ENCODE measurements at places on chromosomes 1 and 21.

GRCh38 chr21:31190516-31190915 lies 152.2 kb upstream of the KRTAP19-8 start:
- no peak for DNase-seq

- peak; percentile 6 for DNase-seq
Observed at GRCh38 chr1:75338616-75339483, 204.7 kb downstream of the LHX8 start.

DNA sequence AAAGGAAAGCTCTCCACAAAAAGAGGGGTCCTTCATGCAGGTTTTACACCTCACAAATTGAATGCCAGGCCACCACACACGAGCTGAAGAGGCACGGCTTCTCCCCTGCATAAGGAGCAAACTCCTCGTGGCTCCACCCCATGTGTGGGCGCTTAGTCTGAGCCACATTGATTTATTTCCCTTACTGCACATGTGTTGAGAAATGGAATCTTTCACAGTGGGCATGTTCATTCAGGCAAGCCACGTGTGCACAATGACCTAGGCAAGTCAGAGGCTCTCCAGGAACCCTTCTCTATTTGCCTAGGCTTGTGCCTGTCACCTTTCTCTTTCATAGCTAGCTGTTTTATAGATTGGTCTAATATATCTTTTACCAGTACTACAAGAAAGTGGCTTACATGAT lies 120.5 kb downstream of the LTN1 start:
- DNase-seq: no peak

GRCh38 chr1:44661781-44662682 lies 12.2 kb downstream of the TMEM53 start:
- DNase-seq: no peak

DNA sequence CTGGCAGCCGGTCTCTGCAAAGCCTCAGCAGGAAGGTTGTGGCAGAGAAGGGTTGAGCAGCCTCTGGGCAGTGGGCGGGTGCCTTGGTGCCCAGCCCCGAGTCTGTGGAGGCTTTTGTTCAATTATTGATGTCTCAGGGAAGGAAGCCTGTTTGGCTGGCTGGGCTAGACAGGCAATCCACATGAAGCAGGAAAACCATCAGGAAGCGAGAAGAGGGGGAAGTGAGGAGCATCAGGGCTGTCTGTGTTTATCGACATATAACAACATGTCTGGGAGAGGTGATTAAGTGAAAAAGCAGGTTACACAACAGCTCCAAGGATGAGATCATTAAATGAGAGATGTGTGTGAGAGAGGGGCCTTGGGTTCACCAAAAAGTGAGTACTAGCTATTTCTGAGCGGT lies 105.4 kb downstream of the UBE2U start:
- DNase-seq: peak; percentile 15

GRCh38 chr1:156797212-156797871 lies 19.3 kb downstream of the SH2D2A start:
- peak; percentile 75 for DNase-seq

- DNase-seq: no peak
Observed at GRCh38 chr1:171515299-171515698, 30.0 kb downstream of the PRRC2C start.

GRCh38 chr1:2534687-2535441 lies 4.8 kb upstream of the HES5 start:
- DNase-seq: no peak

- DNase-seq: no peak
Observed at GRCh38 chr1:163922743-163923201, 601.0 kb downstream of the NUF2 start.

DNA sequence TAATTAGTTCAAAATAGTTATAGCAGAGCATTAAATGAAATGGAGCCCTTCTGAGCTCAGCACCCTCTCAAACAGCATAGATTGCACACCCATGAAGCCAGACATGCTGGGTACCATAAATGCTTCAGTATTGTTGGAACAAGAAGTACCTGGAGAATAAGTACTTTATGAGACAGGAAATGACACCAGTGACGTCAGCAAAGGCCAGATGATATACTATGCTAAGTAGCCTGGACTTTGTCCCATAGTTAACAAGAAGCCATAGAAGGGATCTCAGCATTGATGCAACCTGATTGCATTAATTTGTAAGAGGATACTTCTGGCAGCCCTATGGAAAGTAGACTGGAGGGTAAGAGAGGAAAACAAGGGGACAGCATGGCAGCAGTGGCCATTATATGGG lies 16.3 kb upstream of the GADD45A start:
- DNase-seq: no peak

- no peak for DNase-seq
Observed at GRCh38 chr1:12088607-12089006, 25.5 kb downstream of the TNFRSF8 start.

DNA sequence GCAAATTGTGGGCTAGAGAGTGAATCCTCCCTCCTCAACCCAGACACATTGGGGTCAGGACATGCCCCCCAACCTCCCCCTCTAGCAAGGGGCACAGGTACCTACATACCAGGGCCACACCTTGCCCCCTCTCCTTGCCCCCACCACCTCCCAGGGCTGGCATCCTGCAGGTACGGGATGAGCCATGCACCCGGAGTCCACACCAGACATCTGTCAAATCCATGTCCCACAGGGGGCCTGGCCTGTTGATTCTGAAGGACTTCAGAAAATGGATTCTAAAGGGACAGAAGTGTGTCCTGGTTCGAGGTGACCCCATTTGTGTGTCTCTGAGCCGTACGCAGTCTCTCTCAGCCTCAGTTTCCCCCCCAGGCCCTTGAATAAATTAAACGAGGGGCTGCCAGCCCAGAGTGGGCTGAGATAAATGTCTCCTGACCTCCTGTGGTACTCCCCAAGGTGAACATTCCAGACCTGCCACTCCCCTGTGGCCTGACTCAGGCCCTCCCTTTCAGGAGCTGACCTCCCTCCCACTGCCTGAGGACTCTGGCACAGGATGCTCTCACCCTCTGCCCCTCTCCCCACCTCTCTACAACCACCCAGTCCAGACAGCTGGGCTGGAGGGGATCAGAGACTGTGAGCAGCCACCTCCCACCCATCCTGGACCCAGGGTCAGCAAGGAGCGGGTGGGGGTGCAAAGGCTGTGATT lies 94.5 kb downstream of the EPHB2 start:
- DNase-seq: no peak

- DNase-seq: peak; percentile 75
Observed at GRCh38 chr1:32335790-32336590, at the start of gene MARCKSL1. MARCKSL1 (minus strand) TSS chr1:32336233; CDS start chr1:32336033, 200 bp downstream.

DNA sequence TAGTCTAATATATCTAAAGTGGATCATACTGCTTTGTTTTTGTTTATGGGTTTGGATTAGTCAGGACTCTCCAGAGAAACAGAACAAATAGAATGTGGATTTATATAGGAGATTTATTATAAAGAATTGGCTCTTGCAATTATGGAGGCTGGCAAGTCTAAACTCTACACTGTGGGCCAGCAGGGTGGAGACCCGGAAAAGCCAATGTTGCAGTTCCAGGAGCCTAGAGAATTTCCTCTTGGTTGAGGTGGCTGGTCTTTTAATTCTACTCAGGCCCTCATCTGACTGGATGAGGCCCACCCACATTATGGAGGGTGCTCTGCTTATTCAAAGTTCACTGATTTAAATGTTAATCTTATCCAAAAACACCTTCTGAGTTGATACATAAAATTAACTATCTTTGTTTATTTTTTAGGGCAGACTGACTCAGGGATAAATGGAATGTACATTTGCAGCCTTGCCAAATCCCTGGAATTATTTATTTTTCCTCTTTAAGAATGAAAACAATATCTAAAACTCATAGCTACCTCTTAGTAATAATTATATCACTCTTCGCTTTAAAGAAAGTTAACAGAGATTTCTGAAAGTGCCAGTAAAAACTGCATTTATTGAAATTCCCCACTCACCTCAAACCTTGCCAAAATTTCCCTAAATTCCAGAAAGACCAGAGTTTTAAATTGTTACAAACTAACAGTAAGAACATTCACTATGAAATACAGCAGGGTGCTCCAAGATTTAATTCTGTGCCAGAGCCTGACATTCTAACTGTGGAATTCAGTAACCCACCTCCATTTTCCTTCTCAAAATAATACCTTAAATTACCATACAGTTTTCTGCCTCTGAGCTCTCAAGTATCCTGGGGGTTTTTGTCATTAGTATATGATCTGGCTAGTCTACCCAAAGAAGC lies 36.6 kb upstream of the SSX2IP start:
- peak; percentile 2 for DNase-seq

GRCh38 chr21:43333298-43334062 lies 93.5 kb downstream of the SIK1 start:
- DNase-seq: peak; percentile 58

- no peak for DNase-seq
Observed at GRCh38 chr1:200992382-200993048, 31.0 kb downstream of the KIF21B start.
